SK-MEL-5 (cell line): ENCODE measurements at places on chromosomes 3 and 15. TPM values are rescaled to one million over a fixed set of nuclear protein-coding genes. Genes with fewer than 3 reads are reported as not detected.

CPN2 gene
- not detected in 2 replicates for total RNA-seq

STRC gene
- 0.08 and 0.27 TPM in 2 replicates for total RNA-seq

ROPN1 gene
- total RNA-seq, result 33.4 and 37.8 TPM in 2 replicates

TTLL13 gene
- total RNA-seq, result 0.18 TPM in 1 of 2 replicates, not detected in the other
